ENCODE measurements at places on chromosomes 3 and 15. TPM values are rescaled to one million over a fixed set of nuclear protein-coding genes. Genes with fewer than 3 reads are reported as not detected.

Gene GREM1
- total RNA-seq = not detected

Gene PLCH1
- total RNA-seq = 0.59 TPM

Gene CLDN16
- not detected for total RNA-seq

Gene WNT7A
- not detected for total RNA-seq

Gene SLC24A5
- total RNA-seq = not detected

Gene CFAP100
- not detected for total RNA-seq

Data from T-helper 2 cell treated with Interferon-gamma antibody and Interleukin-4, amounts not matched to agents 100 ng/mL and 5 ng/mL, for 36 hours (primary cell).